ENCODE measurements at places on chromosomes 2 and 18.

DNA sequence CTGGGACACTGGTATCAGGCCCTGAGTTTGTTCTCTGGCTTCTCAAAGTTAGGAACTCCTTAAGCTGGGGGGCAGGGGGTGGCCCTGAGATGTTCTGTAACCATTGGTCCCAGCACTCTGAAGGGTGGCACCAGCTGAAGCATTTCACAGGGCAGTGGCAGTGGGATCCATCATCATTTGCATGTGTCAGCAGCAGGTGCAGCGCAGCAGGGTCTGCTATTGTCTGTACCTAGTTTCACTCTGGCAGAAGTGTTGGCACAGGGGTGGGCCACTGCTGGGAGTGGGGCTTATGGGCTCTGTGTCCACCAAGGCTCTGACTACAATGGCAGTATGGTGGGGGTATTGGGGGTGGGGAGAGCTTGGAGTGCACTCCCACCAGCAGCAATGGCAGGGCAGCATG is 460.4 kb upstream of the ZNF804A start:
- no peak overlapping the region for H3K4me3 ChIP-seq
- no peaks in the 10 kb centered on the region for H3K36me3 ChIP-seq
- H3K4me1 ChIP-seq = no peaks in the 10 kb centered on the region

DNA sequence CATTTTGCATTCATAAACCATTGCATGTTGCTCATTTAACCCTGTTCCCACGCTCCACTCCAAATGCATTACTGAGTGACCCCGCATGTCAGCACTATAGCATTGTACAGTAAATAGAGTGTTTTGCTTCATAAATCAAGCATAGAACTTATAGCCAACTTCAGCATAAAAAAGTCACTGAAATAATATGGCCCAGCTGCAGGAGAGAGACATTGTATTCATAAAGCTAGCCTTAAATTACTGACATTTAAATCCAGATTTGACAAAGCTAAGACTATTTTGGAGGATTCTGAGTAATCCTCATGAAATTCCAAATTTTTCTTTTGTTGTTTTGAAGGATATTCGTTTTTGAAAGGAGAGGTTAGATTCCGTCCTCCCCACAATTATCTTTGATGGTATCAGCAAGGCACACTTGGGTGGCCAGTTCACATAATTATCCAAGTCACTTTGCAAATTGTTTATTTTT is 320.9 kb upstream of the TCF4 start:
- no peaks in the 10 kb centered on the region for H3K36me3 ChIP-seq
- H3K4me1 ChIP-seq = no peaks in the 10 kb centered on the region
- no peak overlapping the region for H3K4me3 ChIP-seq
- H3K27me3 ChIP-seq = no peaks in the 10 kb centered on the region
- no peak overlapping the region for H3K27ac ChIP-seq

- H3K4me3 ChIP-seq = no peak overlapping the region
- H3K27me3 ChIP-seq = no peaks in the 10 kb centered on the region
- H3K4me1 ChIP-seq = no peaks in the 10 kb centered on the region
- H3K36me3 ChIP-seq = no peaks in the 10 kb centered on the region
These were observed 35.7 kb downstream of the ODC1 start for GRCh38 chr2:10412380-10412779.

DNA sequence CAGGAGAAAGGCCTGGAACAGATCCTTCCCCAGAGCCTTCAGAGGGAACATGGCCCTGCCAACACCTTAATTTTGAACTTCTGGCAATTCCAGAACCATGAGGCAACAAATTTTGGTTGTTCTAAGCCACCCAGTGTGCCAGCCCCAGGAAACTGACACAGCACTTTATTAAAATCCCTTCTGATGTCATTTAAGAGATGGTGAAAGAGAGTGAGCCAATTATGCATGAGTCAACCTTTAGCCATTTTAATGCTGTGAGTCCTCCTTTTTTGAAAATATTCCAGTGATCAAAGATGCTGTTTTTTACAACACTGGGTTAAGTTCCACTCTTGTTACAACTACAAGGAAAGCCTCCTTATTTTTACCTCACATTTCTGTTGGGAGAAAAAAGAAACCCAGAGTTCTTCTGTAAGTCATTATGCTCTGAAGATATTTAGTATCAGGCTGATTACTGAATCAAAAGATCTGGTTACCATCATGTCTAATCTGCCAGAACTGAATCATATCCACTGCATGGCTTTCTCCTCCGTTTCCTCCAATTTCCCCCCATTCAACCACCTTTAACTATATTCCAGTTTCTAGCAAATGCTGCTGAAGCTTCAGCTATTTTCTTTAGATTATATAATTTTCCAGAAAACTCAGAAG is 235.4 kb downstream of the TXNL1 start:
- H3K27me3 ChIP-seq = no peaks in the 10 kb centered on the region
- H3K27ac ChIP-seq = peak overlapping the region; percentile 51
- no peaks in the 10 kb centered on the region for H3K4me1 ChIP-seq
- no peaks in the 10 kb centered on the region for H3K36me3 ChIP-seq
- DNase-seq = peak; percentile 64
- H3K4me3 ChIP-seq = no peak overlapping the region

GRCh38 chr2:189024901-189025618 is 50.9 kb downstream of the COL3A1 start:
- H3K27me3 ChIP-seq = no peaks in the 10 kb centered on the region
- H3K4me3 ChIP-seq = no peak overlapping the region
- peak overlapping the region; percentile 74 for H3K27ac ChIP-seq
- DNase-seq = no peak
- H3K4me1 ChIP-seq = peaks cover 4% of the 10 kb centered on the region
- no peaks in the 10 kb centered on the region for H3K36me3 ChIP-seq

GRCh38 chr2:17518212-17519154 is at the start of gene RAD51AP2:
Gene RAD51AP2 (minus strand): TSS chr2:17518440. CDS start chr2:17518415, 25 bp downstream.
- H3K4me3 ChIP-seq = no peak within 1 kb of the TSS
- H3K4me1 ChIP-seq = no peaks in the 10 kb centered on the region
- no peak within 1 kb of the TSS for H3K27ac ChIP-seq
- peak; percentile 78 for DNase-seq
- no peaks in the 10 kb centered on the region for H3K27me3 ChIP-seq

DNA sequence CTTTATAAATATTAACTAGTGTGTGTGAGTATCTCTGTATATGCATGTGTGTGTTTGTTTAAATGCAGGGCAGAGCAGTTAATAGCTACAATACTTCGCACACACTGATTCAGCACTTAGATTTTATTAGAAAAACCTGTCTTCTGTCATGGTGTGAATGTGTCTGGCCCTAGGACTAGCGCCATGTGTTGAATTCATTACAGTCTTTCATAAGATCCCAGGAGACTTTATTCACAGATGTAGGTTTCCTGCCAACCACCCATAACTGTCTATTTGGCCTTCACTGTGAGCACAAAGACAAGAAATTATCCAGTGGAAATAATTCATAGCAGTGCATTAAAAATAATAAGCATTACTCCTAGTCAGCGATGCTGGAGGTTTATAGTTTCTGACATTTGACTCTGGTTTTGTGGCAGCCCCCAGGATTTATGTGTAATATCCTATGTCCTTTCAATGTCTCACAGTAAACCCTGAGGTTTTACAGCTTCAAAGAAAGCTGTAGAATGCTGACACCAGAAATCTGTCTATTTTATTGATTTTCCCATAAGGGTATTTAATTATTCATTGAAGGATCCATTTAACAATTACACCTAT is 93.9 kb downstream of the ZNF804A start:
- H3K4me3 ChIP-seq = no peak overlapping the region
- no peak for DNase-seq
- no peaks in the 10 kb centered on the region for H3K27me3 ChIP-seq
- H3K27ac ChIP-seq = no peak overlapping the region

DNA sequence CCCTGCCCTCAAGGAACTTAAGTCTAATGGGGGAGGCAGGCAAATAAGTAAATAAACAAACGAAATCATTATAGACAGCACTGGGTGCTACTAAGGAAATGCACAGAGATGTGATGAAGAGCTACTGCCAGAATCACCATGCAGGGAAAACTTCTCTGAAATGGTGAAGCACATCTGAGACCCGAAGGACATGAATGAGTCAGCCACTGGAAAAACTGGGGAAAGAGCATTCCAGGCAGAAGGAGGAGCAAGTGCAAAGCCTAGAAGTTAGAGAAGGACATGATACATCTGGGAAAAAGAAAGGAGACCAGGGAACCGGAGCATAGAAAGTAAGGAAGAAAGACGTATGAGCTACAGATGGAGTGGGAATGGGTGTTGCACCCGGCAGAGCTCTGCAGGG is 56.8 kb downstream of the TGFA start:
- no peak for DNase-seq
- no peaks in the 10 kb centered on the region for H3K4me1 ChIP-seq
- no peak overlapping the region for H3K4me3 ChIP-seq

DNA sequence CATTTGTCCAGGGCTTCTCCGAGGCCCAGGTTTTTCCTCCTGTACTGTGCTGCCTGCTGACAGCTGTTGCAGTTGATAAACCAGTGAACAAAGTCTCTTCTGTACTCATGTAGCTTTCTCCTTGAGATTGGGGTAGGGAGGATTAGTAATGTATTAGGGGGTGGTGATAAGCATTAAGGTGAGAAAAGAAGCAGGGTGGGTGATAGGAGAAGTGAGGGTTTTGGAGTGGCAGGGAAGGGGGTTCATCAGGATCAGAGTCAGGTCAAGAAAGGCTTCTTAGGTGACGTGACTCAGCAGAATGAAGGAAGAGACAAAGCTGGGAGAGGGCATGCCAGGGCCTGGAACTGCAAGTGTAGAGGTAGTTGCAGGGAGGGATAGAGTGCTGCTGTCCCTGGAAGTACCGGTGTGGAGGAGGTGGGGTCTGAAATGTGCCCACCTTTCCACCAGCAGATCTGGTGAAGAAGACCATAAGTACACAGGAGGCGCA is 48.7 kb downstream of the PKP4 start:
- no peaks in the 10 kb centered on the region for H3K27me3 ChIP-seq
- H3K27ac ChIP-seq = no peak overlapping the region
- no peak for DNase-seq
- peaks cover 2% of the 10 kb centered on the region for H3K4me1 ChIP-seq
- no peaks in the 10 kb centered on the region for H3K36me3 ChIP-seq

DNA sequence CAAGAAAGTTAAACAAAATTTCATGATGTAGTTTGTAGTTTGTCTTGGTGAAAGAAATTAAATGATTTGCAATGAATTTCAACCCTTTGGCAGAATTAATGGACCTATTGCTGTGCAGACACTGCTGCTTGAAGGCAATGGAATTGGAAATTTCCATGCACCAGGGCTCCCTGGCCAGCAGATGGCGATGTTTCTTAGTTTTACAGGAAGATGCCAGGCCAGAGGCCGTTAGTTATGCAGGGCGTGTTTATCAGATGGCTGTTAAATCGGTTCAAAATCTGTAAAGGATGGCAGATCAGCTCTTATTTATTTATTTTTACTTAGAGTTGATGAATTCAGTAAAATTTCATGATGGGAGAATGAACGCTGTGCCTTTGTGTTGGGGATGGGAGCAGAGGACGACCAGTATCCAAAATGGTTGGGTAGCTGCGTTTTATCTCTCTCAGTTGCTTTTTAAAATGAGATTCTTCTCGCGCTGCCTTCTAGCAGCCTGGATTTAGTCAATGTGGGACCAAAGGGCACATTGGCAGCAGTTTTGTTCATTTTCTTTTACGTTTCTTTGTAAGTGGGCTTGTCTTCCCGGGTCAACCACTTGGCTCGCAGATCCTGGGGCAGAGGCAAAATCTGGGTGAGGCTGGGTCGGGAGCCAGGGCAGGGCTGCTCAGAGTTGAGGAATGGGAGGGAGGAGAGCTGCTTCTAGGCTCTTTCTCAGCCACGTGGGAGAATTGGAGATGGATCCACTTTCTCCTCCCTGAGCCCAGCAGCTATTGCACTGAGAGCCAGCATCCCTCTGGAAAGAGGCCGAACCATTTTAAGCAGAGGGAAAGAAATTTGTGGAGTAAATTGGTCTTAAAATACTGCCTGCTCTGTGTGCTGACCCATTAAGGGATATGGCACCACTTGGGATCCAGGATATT is 344.0 kb downstream of the PIK3C3 start:
- H3K27ac ChIP-seq = no peak overlapping the region
- H3K27me3 ChIP-seq = no peaks in the 10 kb centered on the region
- H3K4me3 ChIP-seq = peak overlapping the region; percentile 5
- H3K4me1 ChIP-seq = no peaks in the 10 kb centered on the region

DNA sequence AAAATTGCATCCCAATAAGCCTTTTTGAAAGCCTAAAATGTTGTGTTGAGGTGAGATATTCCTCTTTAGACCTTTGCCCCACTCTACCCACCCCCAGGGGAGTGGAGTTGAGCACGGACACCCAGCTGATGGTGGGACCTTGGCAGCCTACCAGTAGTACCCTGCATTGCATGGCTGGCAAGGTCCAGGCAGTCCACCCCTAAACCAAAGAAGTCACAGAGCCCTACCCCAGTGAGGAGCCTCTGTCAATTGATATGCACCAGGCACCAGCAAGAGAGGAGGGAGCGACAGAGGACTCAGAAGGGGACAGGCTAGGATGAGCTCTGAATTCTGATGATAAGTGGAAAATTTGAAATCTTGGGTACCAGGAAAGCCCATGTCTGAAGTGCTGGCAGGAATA is 38.6 kb downstream of the MARCO start:
- no peak overlapping the region for H3K27ac ChIP-seq
- no peaks in the 10 kb centered on the region for H3K27me3 ChIP-seq
- H3K36me3 ChIP-seq = no peaks in the 10 kb centered on the region
- no peak overlapping the region for H3K4me3 ChIP-seq

- no peak overlapping the region for H3K4me3 ChIP-seq
- no peaks in the 10 kb centered on the region for H3K27me3 ChIP-seq
- no peaks in the 10 kb centered on the region for H3K4me1 ChIP-seq
- H3K27ac ChIP-seq = no peak overlapping the region
These were observed 21.2 kb upstream of the ATOH8 start for GRCh38 chr2:85732467-85733120.

DNA sequence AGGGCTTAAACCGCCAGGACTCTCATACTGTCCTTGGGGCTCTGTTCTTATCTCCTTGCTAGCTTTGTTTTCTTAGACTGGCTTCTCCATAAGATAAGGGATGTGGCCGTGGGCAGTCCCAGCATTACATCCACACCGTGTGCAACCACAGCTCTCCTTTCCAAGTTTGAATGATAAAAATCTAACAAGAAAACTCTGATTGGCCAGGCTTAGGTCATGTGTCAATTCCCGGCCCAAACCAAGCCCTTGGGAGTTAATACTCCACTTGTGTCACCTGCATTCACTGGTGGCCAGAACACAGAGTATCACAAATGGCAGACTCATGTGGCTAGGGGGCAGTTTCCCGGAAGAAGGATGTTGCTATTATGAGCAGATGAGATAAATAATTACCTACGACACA is 43.2 kb upstream of the KDM3A start:
- DNase-seq = no peak
- no peaks in the 10 kb centered on the region for H3K4me1 ChIP-seq
- no peak overlapping the region for H3K27ac ChIP-seq
- no peaks in the 10 kb centered on the region for H3K36me3 ChIP-seq

GRCh38 chr18:63707816-63708215 is 5.1 kb downstream of the SERPINB11 start:
- no peak overlapping the region for H3K27ac ChIP-seq
- no peak for DNase-seq
- H3K36me3 ChIP-seq = no peaks in the 10 kb centered on the region
- H3K4me1 ChIP-seq = no peaks in the 10 kb centered on the region
- H3K27me3 ChIP-seq = no peaks in the 10 kb centered on the region
- no peak overlapping the region for H3K4me3 ChIP-seq

All from aorta (tissue), 5 donors.